ENCODE measurements at places on chromosomes 3 and 15.
A peak's percentile ranks its signal among the peaks of the same experiment; 100 is the strongest.

DNA sequence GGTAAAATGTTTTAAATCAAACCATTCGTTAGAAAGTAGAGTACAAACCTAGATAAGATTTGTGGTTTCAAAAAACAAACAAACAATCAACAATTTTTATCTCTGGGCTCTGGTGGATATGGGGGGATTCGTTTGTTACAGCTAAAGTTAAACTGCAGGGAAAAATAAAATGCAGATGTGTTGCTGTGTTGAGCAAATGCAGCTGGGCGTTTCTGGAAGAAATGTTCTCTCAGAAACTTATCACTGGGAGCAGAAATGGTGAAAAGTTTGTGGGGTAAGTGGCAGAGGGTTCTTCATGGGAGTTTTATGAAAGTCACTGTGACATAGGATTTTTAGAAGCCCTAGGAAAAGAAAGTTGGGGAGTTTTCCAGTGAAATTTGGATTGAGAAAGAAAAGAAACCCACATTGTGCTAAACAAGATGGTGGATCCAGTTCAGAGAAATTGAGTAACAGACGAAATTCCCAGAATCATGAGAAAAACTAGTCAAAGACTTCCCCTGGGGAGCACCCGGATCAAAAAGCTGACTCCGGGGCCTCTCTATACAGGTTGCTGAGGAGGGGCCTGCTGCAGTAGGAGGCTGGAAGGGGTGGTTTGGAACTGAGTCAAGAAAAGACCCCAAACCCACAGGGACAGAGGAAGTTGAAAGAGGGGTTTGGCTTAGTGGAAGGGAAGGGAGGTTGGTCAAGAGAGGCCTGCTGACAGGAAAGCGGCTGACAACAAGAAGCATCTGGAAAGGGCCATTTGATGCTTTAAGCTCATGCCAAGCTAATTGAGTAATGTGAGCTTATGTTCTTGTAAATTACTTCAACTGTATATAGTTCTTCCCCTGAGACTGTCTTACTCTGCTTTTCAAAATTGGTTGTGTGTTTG is 108.7 kb downstream of the RARB start:
- DNase-seq: no peak

DNA sequence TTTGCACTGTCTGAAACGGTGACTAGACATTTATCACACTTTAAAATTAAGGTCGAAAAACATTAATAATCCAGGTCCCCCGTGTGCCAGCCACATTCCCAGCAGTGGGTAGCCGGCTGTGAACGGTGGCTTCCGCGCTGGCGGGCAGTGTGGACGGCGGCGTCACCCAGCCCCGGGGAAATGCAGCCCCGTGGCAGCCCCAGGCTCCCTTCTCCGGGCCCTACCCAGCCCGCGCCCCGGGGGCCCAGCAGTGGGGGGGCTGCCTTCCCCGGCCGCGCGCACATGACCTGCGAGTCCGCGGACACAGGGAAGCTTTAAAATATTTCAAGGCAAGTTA is 25.3 kb downstream of the GABRA5 start:
- no peak for DNase-seq

GRCh38 chr3:187737368-187738070 is 7.7 kb downstream of the BCL6 start:
- DNase-seq: peak; percentile 85

DNA sequence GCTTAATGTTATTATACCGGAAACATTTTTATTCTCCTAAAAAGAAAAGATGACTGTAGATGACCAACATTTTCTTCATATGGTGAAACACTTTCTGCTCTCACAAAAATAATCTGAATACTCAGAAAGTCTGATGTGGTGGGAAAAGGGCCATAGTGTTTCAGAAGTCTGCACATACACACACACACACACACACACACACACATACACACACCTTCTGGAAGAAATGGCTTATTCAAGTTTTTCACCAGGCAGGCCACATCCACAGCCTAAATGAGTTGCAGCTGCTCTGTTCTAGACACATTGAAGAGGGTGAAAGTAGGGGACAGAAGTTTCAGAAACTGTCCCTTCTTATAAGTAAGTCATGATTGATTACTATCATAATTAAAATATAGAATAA is 220.0 kb downstream of the ZMAT3 start:
- no peak for DNase-seq

DNA sequence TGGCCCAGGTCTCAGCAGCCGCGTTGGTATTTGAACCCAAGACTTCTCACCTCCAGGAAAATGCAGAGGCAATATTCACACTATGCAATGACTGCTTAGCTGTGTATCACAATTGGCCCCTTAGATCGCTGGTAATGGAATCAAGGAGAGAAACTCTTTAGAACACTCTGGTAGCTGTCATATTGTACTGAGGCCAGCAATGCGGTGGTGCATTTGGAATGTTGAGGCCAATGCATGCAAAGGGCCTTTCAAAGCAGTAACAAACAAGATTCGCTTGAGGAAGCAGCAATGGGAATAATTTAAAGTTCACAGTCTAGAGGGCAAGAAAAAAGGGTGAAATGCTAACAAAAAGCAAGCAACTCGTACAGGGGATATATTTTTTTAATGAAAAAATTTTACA is 764.1 kb downstream of the GRM7 start:
- no peak for DNase-seq

- no peak for DNase-seq
Measured at GRCh38 chr3:39972508-39972907, 163.1 kb downstream of the MYRIP start.

All from adipocyte (in vitro differentiated cells).